ENCODE measurements at places on chromosomes 2 and 18.
A peak's percentile ranks its signal among the peaks of the same experiment; 100 is the strongest.

GRCh38 chr2:179410552-179411356, 146.1 kb upstream of the SESTD1 start:
- DNase-seq: peak; percentile 21

DNA sequence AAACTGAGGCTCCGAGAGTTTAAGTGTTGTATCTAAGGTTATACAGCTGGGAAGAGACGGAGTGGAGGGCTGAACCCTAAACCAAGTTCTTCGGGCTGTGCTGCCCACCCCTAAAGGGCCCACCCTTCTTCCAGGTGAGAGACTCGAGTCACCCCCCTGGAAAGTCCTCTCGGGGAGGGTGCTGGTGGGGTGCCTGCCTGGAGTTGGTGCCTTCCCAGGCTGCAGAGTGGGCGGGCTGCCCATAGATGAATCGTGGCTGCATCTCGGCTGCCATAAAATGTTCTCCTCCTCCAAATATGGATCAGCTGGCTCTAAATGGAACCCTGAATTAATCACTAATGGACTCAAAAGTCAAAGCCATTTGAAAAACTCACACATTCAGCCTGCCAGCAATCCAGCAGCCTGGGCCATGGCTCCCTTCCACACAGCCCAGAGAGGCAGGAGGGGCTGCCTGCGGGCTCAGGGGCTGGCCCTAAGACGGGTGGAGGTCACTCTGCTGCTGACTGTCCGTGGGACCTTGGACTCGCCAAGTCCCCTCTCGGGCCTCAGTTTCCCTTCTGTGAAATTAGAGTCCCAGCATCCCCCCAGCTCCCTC, 7.7 kb downstream of the CIB4 start:
- no peak for DNase-seq

DNA sequence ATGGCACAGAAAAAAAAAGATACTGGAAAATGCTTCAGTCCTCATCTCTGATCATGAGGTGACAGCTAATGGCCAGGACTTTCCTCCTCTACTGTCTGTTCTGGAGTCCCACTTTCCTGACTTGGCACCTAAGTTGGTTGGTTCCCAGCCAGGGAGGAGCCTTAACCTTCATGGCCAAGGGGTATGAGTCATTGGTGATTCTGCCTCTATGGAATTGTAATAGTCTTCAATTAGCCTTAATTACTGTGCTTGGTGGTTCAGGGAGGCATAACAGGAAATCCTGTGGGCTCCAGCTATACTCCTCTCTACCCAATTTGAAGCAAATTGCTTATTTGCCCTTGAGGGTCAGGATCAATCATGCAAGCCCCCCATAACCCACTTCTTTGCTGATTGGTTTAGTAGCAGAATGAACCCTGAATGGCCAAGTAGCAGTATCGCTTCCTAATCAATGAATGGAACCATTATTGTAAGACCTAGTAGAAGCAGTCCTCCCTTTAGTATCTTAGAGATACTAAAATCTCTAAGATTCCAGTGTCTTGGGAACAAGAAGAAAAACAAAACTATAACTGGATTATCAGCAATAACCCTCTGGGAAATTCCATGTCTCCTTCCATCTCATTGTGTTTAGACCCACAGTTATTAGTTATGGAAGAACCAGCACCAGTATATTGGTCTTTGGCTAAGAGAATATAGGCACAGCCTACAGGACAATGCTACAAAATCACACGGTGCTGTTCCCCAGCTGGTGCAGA, 109.0 kb downstream of the COL6A3 start:
- DNase-seq: no peak

GRCh38 chr18:55228191-55228590, 268.9 kb upstream of the CCDC68 start:
- DNase-seq: no peak

- no peak for DNase-seq
Measured at GRCh38 chr18:79947881-79948610, 3.4 kb downstream of the SLC66A2 start.
